Activated T-cell treated with anti-CD3 and anti-CD28 coated beads, Interleukin-2, amount 50 U/mL, for 24 hours (primary cell): ENCODE measurements at places on chromosomes 12 and 14.

- H3K36me3 ChIP-seq: no peaks in the 10 kb centered on the region
- no peak overlapping the region for H3K4me3 ChIP-seq
- H3K27me3 ChIP-seq: no peaks in the 10 kb centered on the region
- H3K27ac ChIP-seq: no peak overlapping the region
These were observed 72.2 kb downstream of the DENND5B start for GRCh38 chr12:31518680-31519227.

- no peak overlapping the region for H3K4me3 ChIP-seq
- H3K36me3 ChIP-seq: no peaks in the 10 kb centered on the region
- peaks cover 44% of the 10 kb centered on the region for H3K4me1 ChIP-seq
- no peaks in the 10 kb centered on the region for H3K27me3 ChIP-seq
- no peak overlapping the region for H3K27ac ChIP-seq
These were observed 125.5 kb downstream of the ZFP36L1 start for GRCh38 chr14:68667313-68667791.

GRCh38 chr12:2376908-2377657, 324.3 kb downstream of the CACNA1C start:
- no peak overlapping the region for H3K27ac ChIP-seq
- no peak overlapping the region for H3K4me3 ChIP-seq
- H3K4me1 ChIP-seq: no peaks in the 10 kb centered on the region
- DNase-seq: no peak
- H3K36me3 ChIP-seq: no peaks in the 10 kb centered on the region

GRCh38 chr14:24330973-24331674, 3.7 kb downstream of the ADCY4 start:
- H3K27ac ChIP-seq: no peak overlapping the region
- peaks cover 48% of the 10 kb centered on the region for H3K4me1 ChIP-seq
- no peak for DNase-seq
- no peak overlapping the region for H3K4me3 ChIP-seq
- H3K36me3 ChIP-seq: peaks cover 1% of the 10 kb centered on the region
- H3K27me3 ChIP-seq: peaks cover 39% of the 10 kb centered on the region

DNA sequence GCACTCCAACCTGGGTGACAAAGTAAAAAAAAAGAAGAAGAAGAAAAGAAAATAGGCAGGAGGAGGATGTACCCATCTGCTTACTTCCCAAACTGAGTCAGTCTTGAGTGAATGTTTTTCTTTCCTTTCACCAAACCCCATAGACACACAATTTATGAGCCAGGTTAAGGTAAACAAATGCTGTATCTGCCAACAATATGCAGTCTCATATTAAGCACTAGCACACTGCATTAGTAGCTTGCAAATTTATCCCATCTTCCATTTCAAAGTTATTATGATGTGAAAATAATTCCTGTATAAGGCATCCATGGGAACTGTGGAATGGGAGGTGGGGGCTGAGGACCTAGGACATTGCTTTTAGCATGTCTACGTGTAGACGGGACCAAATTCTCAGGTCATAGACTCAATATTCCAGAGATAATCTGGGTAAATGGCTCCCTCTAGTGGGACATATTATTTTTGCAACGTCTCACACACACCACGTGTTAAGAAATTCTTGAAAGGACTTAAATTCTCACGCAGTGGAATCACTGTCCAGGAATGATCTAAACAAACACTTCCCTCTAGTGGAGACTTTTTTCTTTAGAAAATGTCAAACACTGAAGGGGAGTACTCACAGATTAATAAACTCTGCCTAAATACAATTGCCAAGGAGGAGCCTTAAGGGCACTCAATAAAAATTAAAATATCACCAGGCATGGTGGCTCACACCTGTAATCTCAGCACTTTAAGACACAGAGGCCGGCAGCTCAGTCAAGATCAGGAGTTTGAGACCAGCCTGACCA, 17.1 kb upstream of the OR10P1 start:
- H3K4me3 ChIP-seq: no peak overlapping the region
- H3K36me3 ChIP-seq: no peaks in the 10 kb centered on the region
- no peak overlapping the region for H3K27ac ChIP-seq
- peaks cover 17% of the 10 kb centered on the region for H3K4me1 ChIP-seq
- DNase-seq: no peak

DNA sequence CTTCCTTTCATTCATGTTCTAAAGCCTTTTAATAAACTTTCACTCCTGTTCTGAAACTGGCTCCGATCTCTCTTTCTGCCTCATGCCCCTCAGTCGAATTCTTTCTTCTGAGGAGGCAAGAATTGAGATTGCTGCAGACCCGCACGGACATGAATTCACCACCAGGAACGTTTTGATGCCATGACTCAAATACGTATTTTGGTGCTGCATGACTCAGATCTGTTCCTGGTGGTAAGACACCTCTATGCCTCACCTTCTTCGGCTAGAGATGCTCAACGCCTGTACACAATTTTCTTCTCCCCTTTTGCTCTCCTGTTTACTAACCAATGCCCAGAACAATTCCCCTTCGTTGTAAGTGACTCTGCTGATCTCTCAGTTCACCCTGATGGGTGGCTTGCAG, 52.0 kb upstream of the RIMBP2 start:
- no peaks in the 10 kb centered on the region for H3K4me1 ChIP-seq
- no peaks in the 10 kb centered on the region for H3K36me3 ChIP-seq
- no peak overlapping the region for H3K4me3 ChIP-seq
- no peak for DNase-seq
- no peak overlapping the region for H3K27ac ChIP-seq
- peaks cover 27% of the 10 kb centered on the region for H3K27me3 ChIP-seq

- no peak overlapping the region for H3K27ac ChIP-seq
- DNase-seq: no peak
- peaks cover 3% of the 10 kb centered on the region for H3K4me1 ChIP-seq
- no peaks in the 10 kb centered on the region for H3K27me3 ChIP-seq
- H3K36me3 ChIP-seq: peaks cover 64% of the 10 kb centered on the region
- no peak overlapping the region for H3K4me3 ChIP-seq
These were observed 73.3 kb downstream of the CEP128 start for GRCh38 chr14:80868260-80868659.

- H3K4me3 ChIP-seq: no peak overlapping the region
- H3K36me3 ChIP-seq: peaks cover 25% of the 10 kb centered on the region
- no peak overlapping the region for H3K27ac ChIP-seq
These were observed 63.3 kb downstream of the ERC1 start for GRCh38 chr12:1054117-1054870.

DNA sequence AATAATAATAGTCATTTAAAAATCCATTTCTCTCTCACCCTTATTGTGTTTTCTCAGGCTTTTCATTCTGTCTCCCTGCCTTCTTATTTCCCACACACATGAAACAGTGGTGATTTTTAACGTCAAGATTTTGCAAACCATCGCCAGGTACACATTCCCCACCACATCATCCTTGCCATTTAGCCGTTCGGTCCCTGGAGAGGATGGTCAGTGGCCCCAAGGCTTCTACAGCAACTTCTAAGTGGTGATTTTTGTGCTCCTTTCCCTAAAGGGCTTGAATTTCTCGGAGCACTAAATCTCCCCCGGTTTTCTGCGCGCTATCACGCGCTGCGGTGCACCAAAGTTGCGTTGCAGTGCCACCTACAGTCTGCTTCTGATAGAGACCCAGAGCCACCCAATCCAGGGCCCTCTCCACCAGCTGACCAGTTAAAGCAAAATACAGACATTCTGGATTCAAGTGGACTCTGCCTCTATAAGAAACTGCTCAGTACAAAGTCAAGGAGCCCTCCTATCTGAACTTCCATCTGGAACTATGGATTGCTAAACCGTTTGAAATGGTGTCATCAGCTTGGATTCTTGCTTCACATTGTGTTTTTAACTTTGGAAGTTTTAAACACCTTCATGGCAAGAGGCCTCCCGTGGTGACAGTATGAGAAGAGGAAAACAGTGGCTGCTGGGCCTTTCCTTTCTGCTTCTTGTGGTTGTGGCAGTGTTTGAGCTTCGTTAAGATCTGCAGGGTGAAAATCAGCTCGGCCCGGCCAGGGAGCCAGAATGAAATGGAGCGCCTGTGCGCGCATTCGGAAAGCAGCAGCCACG, 234.0 kb downstream of the SPTSSA start:
- DNase-seq: peak; percentile 66
- H3K4me3 ChIP-seq: no peak overlapping the region
- no peak overlapping the region for H3K27ac ChIP-seq

- H3K4me1 ChIP-seq: peaks cover 30% of the 10 kb centered on the region
- H3K27ac ChIP-seq: peak overlapping the region; percentile 89
- H3K4me3 ChIP-seq: peak overlapping the region; percentile 72
- DNase-seq: no peak
- no peaks in the 10 kb centered on the region for H3K36me3 ChIP-seq
- no peaks in the 10 kb centered on the region for H3K27me3 ChIP-seq
These were observed 8.7 kb downstream of the DNAI7 start for GRCh38 chr12:25186038-25186787.

- H3K27ac ChIP-seq: no peak overlapping the region
- no peak for DNase-seq
- peaks cover 27% of the 10 kb centered on the region for H3K4me1 ChIP-seq
- no peaks in the 10 kb centered on the region for H3K27me3 ChIP-seq
- peaks cover 8% of the 10 kb centered on the region for H3K36me3 ChIP-seq
- H3K4me3 ChIP-seq: no peak overlapping the region
These were observed 68.2 kb downstream of the PLEKHG7 start for GRCh38 chr12:92771001-92771400.

DNA sequence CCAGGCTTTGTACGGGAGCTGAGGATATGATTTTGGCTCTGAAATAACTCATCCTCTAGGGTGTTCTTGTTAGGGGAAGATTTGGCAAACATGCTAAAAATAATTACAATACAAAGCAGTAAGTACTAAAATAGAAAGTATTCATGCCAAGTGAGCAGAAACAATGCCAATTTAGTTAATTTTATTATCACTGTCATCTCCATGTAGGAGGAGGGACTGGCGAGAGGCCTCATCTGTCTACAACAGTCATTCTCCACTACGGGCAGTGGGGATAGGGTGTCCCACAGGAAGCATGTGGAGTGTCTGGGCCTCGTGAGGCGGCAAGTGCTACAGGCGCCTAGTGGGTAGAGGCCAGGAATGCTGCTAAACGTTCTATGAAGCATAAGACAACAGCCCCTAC, 3.3 kb downstream of the ISM2 start:
- H3K4me1 ChIP-seq: peaks cover 6% of the 10 kb centered on the region
- no peak for DNase-seq
- H3K27ac ChIP-seq: no peak overlapping the region
- no peak overlapping the region for H3K4me3 ChIP-seq

DNA sequence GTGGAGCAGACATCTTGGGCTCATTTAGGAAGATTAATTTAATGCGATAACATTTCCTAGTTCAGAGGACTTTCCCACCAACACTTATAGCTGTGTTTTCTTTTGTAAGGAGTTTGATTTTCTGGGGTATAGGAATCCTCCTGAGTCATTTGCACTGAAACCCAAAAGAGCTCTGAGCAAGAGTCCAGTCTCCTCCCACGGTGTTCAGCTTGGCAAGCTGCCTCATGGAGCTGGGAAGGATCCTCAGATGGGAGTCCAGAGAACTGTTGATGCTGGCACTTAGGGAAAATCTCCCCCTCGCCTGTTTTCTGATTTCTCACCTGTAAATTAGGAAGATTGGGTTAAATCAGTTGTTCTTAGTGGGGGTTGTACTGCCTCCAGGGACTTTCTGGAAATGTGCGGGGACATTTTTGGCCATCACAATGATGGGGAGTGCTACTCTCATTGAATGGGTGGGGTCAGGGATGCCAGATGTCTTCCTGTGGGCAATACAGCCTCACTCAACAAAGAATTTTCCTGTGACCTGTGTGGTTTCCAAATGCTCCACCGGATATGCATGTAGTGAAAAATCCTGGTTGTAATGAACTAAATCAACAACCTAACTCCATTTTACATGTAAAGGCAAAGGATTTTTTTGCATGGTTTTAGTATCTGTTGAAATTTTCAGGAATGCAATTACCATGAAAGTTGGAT, 150.6 kb downstream of the ADCK1 start:
- peaks cover 9% of the 10 kb centered on the region for H3K27me3 ChIP-seq
- no peak overlapping the region for H3K4me3 ChIP-seq
- H3K4me1 ChIP-seq: peaks cover 1% of the 10 kb centered on the region
- no peaks in the 10 kb centered on the region for H3K36me3 ChIP-seq

GRCh38 chr12:3200032-3200617, 122.9 kb downstream of the TSPAN9 start:
- H3K27ac ChIP-seq: no peak overlapping the region
- peak overlapping the region; percentile 55 for H3K4me3 ChIP-seq
- H3K4me1 ChIP-seq: peaks cover 4% of the 10 kb centered on the region
- peak; percentile 32 for DNase-seq
- H3K36me3 ChIP-seq: no peaks in the 10 kb centered on the region
- H3K27me3 ChIP-seq: peaks cover 69% of the 10 kb centered on the region

DNA sequence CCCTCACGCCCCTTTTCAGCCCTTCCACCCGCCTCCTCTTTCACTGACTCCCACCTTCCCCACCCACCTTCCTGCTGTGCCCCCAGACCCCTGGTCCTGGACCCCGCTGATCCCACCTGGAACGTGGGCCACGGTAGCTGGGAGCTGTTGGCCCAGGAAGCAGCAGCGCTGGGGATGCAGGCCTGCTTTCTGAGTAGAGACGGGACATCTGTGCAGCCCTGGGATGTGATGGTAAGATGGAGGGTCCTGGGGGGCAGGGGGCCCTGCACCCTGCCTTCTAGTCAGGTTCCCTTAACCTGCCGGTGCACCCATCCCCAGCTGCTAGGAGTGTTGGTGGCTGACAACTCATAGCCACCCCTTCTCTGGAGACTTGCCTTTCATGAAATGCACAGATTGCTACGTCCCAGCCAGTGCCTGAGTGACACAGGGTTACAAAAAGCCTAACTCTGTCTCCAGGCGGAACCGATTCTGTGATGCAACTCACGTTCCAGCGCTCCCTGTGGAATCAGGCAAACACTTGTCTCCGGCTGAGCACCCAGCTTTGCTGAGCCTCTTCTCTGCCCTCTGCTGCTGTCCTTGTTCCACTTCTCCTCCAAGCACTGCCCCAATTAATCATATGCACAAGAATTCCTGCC, 15.0 kb upstream of the OAS2 start:
- no peak overlapping the region for H3K4me3 ChIP-seq
- H3K27ac ChIP-seq: no peak overlapping the region
- no peaks in the 10 kb centered on the region for H3K27me3 ChIP-seq

- H3K36me3 ChIP-seq: no peaks in the 10 kb centered on the region
- H3K4me1 ChIP-seq: peaks cover 1% of the 10 kb centered on the region
- no peak overlapping the region for H3K4me3 ChIP-seq
- no peak for DNase-seq
- H3K27ac ChIP-seq: no peak overlapping the region
These were observed 32.7 kb downstream of the TRPV4 start for GRCh38 chr12:109800536-109800935.

GRCh38 chr12:119406308-119406707, 71.8 kb downstream of the CCDC60 start:
- no peaks in the 10 kb centered on the region for H3K36me3 ChIP-seq
- H3K4me3 ChIP-seq: no peak overlapping the region
- no peak overlapping the region for H3K27ac ChIP-seq
- no peak for DNase-seq

DNA sequence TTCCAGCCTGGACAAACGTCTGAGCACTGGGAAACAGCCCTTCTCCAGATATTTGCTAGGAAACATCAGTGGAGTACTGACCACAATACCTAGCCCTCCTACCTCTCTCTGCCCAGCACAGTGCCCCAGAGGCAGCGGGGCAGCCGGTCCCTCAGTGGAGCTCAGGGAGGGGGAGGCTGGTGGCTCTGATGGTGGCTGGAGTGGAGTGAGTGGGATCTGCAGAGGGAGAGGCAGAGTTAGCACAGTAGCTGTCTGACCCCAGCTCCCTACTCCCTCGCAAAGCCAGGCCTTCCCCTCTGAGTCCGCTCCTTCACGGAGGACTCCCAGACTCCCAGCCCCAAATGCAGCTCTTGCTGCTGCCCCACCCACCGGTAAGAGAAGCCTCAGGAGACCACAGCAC, 30.0 kb downstream of the NCKAP5L start:
- peaks cover 19% of the 10 kb centered on the region for H3K36me3 ChIP-seq
- no peaks in the 10 kb centered on the region for H3K4me1 ChIP-seq
- no peak overlapping the region for H3K27ac ChIP-seq
- H3K4me3 ChIP-seq: no peak overlapping the region
